H7 (cell line): ENCODE measurements at places on chromosomes 7 and 10. TPM values are rescaled to one million over a fixed set of nuclear protein-coding genes. Genes with fewer than 3 reads are reported as not detected.
A peak's percentile ranks its signal among the peaks of the same experiment; 100 is the strongest.

GRCh38 chr10:6678211-6678803 is 98.2 kb upstream of the PRKCQ start:
- peak; percentile 41 for DNase-seq

DNA sequence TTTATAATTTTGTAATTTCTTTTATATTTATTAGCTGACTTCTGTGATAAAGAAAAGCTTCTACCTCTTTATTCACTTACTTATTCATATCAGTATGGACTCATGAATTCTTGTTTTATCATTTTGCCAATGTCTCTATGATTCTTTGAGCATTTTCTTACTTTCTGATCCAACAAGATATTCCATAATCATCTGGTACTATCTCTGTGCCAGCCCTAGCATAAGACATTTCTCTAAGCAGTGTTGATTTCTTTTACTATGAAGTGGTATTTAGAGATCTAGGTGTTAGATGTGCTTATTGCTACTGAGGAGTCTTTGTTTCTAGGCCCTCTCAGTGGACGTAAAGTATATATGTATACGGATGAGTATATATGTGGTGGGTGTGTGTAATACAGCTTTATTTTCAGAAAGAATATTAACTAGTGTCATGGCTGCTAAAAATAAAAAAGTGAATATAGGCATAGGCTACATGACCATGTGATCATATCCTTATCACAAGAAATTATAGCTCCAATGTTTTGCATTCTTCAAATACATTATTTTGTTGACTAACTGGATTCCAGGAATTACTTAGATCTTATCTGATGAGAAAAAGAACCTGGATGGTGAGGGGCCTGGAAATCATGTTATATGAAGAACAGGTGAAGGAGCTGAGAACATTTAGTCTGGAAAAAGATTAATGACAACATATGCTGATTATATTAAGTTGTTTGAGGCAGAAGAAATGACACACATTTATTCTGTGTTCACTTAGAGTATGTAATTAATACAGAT is 13.1 kb downstream of the PHTF2 start:
- DNase-seq: no peak

DNA sequence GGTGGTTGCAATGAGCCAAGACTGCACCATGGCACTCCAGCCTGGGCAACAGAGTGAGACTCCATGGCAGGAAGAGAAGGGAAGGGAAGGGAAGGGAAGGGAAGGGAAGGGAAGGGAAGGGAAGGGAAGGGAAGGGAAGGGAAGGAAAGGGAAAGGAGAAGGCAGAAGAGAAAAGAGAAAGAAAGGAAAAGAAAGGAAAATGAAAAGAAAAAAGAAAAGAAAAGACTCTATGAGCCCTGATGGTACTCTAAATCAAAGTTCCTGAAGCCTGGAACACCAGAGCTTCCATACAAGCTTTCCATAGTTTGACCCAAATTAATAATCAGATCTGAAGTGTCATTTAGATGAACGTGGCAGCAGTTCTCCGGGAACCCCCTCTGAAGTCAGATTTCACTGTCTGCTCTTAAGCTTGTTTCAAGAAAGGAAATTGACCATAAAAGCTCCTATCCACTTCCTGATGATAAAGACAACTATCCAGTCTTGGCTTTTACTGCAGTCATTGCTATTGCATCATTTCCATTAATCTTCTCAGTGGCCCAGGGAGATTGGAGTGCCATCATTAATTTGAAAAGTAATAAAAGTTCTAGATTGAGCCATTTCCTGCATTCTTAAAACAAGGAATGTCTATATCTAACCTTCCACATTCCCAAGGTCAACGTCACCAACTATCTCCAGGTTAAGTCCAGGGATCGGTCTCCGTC is 44.2 kb upstream of the FRMD4A start:
- DNase-seq: no peak

CYP2C9 gene
- not detected in 2 replicates for total RNA-seq

- DNase-seq: peak; percentile 75
Observed at GRCh38 chr10:124992462-124993344, 50.8 kb downstream of the ZRANB1 start.

DNA sequence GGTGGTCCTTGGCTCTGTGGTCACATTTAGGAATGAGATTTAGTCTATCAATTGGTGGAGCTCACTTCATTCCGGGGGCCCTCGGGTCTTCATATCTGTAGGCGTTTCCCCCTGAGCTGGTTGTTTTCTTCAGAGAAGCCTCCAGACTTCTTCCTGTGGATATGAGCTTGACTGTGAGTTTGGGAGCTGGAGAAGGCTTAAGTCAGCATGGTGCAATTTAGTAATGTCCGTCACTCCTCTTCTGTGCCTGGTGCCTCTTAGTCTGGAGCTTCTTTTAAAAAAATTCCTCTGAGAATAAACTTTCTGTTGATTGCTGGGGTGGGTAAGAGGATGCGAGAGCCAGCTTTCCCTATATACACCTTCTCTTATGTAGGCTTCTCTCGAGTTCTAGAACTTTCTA is 40.2 kb downstream of the HECW1 start:
- DNase-seq: no peak

DNA sequence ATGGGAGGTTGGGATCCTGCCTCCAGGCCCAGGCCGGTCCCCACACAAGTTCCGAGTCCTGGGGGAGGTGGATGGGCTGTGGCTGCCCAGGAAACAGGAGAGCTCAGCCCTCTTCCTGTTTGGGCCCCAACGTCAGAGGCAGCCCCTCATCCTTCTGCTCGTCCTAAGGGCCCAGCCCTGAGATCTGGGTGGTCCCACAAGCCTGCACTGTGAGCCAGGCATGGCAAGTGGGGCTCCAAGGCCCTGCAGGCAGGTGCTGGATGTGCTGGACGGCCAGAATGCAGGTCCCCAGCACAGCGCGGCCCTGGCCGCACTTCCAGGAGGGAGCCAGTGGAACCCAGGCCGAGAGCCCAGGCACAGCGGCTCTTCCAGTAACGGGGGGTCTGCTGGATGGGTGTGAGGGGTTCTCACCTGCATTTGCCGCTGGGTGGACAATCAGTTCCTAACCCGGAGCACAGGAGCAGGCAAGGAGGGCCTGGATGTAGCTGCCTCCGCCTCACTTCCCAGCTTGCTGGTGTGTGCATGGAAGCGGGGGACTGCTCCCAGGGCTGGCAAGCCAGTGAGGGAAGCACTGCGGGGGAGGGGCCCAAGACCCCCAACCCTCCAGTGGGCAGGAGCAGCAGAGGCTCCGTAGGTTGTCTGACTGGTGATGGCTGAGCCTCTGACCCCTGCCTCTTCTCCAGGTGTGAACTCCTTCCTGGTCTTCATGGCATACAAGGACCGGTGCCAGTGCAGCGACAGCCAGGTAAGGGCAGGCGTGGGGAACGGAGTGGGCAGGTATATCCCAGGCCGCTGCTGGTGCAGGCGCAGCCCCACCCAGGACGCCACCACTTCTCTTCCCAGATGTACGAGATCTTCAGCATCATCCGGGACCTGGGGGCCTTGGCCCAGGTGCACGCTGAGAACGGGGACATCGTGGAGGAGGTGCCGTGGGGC is 9.7 kb downstream of the DPYSL4 start:
- DNase-seq: peak; percentile 60

DNA sequence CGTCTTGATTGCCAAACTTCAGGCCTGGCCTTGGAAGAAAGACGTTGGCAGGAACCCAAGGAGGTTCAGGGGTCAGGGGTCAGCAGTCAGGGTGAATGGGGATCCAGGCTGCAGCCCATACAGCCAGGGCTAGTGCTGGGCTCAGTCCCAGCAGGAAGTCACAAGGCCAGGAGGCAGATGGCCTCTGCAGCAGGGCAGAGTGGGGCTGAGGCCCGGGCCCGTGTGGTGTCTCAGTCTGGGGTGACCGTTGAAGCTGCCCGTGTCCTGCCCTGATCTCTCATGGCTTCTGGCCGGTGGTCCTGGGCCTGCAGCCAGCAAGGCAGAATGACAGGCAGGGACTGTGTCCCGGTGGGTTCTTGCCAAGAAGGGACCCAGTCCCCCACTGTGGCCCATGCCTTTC is 26.6 kb upstream of the PURB start:
- no peak for DNase-seq

DNA sequence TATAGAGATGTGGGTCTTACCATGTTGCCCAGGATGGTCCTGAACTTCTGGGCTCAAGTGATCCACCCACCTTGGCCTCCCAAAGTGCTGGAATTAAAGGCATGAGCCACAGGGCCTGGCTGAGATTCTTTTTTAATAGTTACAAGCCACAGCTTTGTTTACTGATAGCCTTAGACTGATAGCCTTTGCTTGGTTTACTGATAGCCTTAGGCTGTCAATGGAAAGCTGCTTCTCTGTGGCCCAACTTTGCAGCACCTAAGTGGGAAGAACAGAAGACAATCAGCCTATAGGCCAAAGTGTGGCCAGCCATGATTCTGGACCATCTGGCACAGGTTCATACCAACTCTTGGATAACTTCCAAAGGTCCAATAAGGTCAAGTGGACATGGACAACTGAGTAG is 24.1 kb upstream of the CDCA7L start:
- no peak for DNase-seq

ZNRF2 gene
- total RNA-seq: 15.6 and 23.8 TPM in 2 replicates

DNA sequence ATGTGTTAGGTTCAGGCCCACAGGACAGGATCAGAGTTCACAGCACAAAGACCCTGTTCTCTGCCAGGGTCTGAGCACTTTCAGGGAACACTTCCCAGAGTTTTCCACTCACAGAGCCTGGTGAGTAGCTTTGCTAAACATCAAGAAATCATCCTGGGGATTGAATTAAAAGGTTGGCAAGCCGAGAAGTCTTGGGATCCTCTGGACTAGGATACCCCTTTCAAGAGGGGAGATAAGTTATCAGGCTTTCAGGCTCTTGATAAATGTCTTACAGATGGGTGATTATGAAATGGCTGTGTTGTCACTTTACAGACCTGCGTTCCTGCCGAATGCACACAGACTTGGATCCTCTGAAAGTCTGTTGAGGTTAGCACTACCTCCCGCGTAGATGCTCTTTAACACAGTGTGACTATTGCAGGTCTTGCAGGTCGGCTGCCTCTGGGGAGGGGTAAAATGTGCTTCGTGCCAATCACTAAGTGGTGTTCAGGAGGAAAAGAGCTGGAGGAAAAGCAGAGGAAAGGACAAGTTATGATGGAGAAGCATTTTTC is 473.5 kb upstream of the AKR1E2 start:
- no peak for DNase-seq

ANXA8L1 gene
- total RNA-seq: not detected in 2 replicates

NKX1-2 gene
- 57.8 and 65.1 TPM in 2 replicates for total RNA-seq

GRCh38 chr7:33937871-33938270 is 32.5 kb downstream of the BMPER start:
- no peak for DNase-seq
